ENCODE measurements at places on chromosomes 5 and 9. TPM values are rescaled to one million over a fixed set of nuclear protein-coding genes. Genes with fewer than 3 reads are reported as not detected.
A peak's percentile ranks its signal among the peaks of the same experiment; 100 is the strongest.

Gene DOCK2
- total RNA-seq, result 72.5 TPM

Gene ZNF883
- 1.7 TPM for total RNA-seq

Gene ANKRD55
- total RNA-seq, result 0.96 TPM

Gene NEUROG1
- total RNA-seq, result not detected

Gene SPAAR
- 1.4 TPM for total RNA-seq

Gene LMX1B
- not detected for total RNA-seq

DNA sequence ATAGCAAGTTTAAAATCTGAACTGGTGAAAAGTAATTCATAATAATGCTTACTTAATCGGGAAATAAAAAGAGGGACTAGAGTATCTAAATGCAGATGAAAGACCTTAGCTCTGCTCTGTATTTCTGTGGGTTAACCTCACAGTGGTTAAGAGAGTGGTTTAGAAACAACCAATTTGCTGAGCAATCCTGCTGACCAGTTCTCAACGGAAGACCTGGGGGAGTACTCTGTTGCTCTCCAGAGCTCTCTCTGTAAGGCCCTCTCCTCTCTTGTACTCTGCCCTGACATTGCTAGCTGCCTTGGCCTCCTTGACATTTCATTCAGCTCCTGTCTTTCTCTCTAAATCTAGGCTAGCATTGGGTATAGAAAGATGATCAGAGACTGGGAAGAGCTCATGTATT lies 1186.6 kb upstream of the SEMA6A start:
- DNase-seq, result no peak

DNA sequence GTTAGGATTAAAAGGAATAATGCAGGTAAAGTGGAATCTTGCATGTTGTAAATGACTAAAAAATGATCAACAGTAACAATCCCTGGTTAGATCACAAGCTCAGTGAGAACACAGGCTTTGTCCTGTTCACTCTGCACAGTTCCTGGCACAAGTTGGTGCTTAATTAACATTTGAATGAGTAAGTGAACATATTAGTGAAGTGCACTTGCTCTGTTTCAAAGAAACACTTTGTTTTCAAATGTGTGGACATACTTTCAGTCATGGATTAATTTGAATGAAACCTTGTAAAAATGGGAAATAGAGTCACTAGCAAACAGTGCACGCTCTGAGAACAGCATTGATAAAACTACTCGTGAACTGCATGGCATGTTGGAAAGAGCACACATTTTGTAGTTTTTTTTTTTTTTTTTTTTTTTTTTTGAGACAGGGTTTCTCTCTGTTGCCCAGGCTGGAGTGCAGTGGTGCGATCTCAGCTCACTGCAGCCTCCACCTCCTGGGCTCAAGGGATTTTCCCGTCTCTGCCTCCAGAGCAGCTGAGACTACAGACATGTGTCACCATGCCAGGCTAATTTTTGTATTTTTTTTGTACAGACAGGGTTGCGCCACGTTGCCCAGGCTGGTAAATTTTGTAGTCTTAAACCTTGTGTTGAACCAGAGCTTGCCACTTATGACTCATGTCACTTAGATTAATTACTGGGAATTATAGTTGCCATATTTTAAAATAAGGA lies 159.9 kb downstream of the LURAP1L start:
- no peak for DNase-seq

DNA sequence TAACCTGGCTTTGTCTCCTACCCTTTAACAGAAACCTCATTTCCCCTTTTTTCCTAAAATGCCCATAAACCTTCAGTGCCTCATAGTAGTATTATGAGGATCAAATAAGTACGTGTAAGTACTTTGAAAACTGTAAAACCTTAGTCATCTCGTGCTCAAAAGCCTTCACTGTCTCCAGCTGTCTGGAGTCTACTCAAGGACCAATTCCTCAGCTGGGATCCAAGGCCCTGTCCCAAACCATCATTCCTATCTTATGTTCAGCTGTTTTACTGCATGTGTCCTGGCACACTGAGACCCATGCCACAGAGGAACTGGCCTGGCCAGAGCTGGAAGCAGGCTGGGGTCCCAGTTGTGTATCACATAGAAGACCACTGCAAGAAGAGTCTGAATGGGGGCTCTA lies 15.9 kb downstream of the ADAMTSL1 start:
- peak; percentile 79 for DNase-seq

GRCh38 chr5:73499187-73499586 lies 945 bp downstream of the BTF3 start:
- DNase-seq, result no peak

- no peak for DNase-seq
Observed at GRCh38 chr9:105447386-105447813, 434 bp upstream of the FSD1L start.
